ENCODE measurements at places on chromosomes 11 and 22.

GRCh38 chr11:29328961-29329441 is 687.8 kb downstream of the KCNA4 start:
- DNase-seq = no peak

DNA sequence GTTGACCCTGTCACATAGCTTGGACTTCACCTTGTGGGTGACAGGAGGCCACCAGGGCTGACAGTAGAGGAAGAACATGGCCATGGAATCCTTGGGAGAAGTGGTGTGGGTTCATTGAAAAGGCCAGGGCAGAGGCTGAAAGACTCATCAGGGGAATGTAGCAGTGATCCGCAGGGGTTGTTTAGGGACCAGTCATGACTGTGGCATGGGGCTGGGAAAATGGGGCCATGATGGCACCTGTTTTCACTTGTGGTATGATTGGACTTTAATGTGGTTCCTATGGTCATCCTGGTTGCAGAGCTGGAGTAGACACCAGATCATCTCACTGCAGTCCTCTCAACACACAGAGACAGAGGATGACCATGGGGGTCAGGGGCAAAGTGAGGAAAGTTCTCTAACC is 66.7 kb upstream of the MYEOV start:
- DNase-seq = no peak

DNA sequence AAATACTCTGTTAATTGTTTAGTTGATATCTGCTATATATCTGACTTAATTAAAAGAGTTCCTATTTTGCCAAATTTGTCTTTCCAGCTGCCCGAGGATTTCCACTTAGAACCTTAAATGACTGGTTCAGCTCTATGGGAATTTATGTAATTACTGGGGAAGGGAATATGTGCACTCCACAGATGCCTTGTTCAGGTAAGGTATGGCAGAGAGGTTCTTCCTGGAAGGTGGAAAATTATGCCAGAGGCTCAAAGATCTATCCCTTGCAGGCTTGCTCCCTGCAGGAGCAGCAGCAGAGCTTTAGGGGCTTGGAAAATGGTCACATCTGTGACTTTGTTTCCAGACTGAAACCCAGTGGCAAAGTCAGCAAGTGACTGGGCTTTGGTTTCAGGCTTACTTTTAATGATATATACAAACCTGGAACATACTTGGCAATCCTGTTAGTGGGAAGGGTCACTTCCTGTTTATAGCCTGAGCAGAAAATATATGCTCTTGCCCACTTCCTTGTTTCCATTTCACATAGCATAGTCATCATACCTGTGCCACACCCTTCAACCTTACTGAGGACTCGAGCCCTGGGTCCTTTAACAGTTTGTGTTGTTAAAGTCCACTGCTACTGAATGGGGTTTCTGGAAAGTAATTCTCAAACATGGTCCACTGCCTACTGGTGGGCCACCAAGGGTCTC is 23.7 kb downstream of the WBP2NL start:
- no peak for DNase-seq

DNA sequence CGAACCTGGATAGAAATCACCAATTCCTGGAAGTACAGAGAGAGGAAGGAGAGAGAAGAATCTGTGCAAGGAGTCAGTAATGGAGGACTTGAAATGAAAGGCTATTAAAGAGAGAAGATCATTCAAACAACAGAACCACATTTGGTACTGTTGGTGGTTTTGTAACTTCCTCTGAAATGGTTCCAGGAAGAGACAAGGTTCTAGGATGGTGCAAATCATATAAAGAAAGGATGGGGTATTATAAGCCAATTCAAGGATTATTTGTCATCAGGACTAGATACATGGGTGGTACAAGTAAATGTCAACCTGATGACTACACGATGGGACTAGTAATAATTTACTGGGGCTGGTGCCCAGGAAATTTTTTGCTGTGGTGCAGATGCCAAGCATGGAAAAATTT is 28.9 kb upstream of the TMA7B start:
- no peak for DNase-seq

GRCh38 chr11:30452842-30453241 is 129.9 kb downstream of the ARL14EP start:
- DNase-seq = no peak

DNA sequence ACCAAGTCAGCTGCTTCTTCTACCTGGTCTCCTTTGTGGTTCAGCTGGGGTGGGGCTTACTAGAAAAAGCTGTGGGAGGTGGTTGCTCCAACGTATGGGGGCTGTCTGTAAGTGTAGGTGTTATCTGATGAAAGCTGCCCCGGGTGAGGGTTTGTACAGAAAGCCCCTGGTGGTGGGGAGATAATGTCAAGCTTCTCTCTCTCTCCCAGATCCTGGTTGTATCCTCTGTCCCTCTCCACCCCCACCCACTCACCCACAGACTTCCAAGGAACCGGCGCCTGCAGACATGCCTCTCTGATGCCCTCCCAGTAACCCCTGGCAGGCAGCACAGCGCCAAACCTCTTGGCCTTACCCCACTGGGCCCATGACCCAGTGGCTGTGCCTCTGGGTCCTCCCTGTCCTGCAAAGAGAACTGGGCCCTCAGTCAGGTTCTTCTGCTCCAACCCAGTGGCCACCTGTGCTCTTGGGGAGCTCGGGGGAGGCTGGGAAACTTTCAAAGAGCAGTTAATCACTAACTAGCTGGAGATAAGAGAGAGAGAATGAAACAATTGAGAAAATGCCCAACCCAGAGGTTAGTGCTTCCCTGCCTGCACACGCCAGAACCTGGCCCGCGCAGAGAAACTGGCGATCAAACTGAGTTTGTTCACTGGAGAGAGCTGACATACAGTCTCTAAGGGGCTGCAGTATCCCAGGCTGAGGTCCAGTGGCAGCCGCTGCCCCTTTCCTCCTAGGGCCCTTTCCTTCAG is 20.4 kb upstream of the EHF start:
- no peak for DNase-seq

GRCh38 chr11:27563201-27563600 is 56.6 kb upstream of the LIN7C start:
- no peak for DNase-seq

GRCh38 chr11:113241636-113242054 is 72.7 kb upstream of the TTC12 start:
- DNase-seq = no peak

DNA sequence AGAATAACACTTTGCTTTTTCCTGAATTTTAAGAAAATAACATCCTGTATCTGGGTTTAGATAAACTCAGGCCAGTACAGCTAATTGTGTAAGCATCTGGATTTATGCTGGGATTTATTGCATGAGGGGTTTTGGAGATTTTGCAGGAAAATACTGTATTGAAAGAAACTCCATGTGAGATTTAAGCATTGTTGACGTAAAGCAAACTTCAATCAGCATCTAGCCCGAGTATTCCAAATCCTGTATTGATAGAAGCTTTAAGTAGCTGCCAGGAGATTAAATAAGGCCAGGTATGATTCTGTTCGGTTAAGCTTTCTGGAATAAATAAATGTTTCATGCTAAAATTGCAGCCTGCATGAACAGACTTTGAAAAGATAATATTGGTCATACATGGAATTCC is 36.3 kb upstream of the LYVE1 start:
- no peak for DNase-seq

- DNase-seq = no peak
Observed at GRCh38 chr11:46577058-46577457, 16.8 kb downstream of the AMBRA1 start.

DNA sequence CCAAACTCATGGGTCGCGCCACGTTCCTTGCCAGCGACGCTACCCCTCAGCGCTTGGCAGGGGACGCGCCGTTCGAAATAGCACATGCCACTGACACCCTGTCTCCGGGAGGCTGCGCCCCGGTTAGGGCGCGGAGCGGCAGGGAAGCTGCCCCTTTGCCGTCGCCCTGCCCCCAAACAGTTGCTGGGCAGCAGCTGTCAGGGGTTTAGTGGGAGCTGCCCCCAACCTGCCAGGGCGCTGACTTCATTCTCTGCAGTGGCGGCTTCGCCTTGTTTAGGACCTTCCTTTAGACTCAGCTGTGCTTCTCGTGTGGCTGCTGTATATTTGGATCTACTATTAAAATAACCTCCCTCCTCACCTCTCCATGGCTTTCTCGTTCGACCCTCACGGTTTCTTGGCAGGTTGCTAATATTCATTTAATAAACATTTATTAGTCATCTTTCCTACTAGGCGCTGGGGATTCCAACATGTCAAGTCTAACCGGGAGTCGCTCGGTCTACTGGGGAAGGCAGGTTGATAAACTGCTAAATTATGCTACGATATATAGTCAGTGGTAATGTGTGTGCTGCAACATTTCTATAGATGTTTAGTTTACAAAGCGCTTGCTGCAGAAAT is 782 bp downstream of the TMEM109 start:
- DNase-seq = no peak

DNA sequence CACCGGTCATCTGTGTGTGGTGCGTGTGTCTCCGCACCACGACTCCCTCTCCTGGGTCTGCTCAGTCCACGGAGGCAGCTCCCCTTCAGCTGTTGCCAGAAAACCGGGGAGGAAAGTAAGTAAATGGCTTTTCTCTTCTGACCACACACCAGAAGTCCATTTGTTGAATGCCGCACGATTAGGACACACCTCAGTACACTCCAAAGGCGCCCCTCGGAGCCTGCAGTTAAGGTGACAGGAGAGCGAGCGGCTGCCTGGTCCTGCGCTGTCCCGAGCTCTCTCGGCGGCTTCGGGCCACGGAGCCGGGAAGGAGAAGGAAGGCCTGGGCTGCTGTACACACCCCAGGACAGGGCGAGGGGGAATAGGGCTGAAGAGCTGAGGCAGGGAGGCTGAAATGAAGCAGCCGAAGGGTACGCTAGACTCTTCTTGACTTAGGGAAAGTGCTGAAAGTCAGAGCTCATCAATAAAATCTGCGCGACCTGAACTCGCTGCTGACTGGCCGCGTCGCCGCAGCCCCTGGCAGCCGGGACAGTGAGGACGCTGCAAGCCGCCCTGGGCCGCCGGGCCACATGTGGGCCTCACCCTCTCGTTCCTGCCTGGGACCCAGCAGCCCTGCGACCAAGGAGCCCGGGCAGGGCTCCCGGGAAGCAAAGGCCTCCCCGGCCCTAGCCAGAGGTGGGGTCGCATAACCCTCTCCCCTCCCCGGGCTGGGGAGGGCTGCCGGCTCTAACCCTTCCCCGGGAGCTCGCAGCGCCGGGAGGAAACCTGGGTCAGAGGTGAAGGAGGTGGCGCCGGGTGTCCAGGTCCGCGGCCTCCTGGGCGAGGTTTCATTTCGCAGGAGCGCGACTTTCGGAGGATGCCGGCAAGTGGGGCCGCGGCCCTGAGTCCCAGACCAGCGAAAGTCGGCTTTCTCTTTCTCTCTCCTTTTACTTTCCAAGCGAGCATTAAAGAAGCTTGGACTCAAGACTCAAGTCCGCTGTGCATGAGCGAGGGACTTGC is 1.6 kb upstream of the PAX6 start:
- no peak for DNase-seq

GRCh38 chr11:60797846-60798630 is 12.9 kb downstream of the MS4A10 start:
- no peak for DNase-seq

- DNase-seq = no peak
Observed at GRCh38 chr11:63001456-63001855, 14.2 kb downstream of the SLC22A8 start.

DNA sequence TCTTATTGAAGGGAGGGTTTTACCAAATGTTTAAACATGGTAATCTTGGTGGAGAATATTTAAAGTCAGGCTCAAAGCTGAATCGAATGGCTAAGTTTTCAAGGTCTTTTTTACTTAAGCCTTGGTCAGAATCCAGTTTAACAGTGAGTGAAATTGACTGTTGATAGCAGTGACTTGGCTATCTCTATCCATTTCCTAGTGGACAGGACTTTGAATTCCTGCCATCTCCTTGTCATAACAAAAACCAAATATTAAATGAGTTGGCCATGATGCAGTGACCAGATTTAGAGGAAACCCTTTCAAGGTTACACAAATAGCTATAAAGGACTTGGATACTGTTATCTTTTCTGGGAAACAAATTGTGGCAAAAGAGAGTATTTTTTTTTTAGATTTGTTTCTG is 92.0 kb downstream of the JRKL start:
- no peak for DNase-seq

DNA sequence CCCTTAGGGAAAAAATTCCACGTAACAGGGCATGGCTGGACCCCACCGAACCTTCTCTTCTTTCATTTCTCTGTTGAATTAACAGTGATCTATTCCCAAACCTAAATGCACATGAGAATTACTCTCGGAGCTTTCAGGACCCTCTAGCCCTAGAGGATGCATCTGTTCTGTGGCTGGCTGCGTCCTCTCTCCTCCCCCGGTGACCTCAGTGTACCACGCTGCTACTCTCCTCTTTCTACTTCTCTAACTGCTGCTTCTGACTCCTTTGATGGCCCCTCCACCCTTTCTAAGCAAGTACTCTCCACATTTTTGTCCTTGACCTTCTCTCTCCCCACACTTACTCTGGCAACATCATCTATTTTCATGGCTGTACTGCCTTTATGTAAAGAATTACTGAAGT is 12.1 kb upstream of the APOA1 start:
- no peak for DNase-seq

Measured in T1000 (cell line).